T-helper 1 cell (primary cell): ENCODE measurements at places on chromosomes 5 and 9.

- no peak for DNase-seq
Observed at GRCh38 chr5:34001241-34001841, 6.5 kb downstream of the AMACR start.

GRCh38 chr5:42880496-42881150 lies 68.9 kb upstream of the SELENOP start:
- no peak for DNase-seq

DNA sequence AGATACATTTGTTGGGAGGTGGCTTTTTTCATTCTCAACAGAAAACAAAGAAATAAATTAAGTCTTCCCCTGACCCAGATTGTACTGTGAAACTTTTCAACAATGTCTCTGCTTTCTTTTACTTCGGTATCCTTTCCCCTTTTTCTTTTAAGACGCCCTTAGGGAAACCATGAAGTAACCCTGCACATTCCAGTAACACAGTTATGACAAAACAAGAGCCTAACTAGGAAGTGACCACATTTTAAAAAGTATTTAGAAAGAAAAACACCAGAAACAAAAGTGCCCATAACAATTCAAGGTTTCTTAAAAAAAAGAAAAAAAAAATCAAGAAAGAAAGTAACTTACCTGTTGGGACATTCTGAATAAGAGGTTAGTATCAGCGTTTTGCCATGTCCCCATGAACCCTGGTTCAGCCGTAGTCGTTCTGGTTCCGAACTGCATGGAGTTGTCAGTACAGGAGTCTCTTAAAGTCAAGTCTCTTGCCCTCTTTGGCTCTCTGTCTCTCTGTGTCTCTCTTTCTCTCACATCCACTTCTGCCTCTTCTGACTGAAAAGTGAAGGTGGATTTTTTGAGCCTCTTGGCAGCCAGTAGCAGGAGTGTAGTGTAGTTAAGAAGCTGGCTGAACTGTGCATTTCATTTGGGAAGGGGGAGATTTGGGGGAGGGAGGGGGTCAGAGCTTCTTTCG lies 142.9 kb downstream of the BNC2 start:
- DNase-seq: no peak

GRCh38 chr5:9787861-9788600 lies 157.9 kb upstream of the TAS2R1 start:
- DNase-seq: no peak

GRCh38 chr9:34638138-34638445 lies 505 bp upstream of the SIGMAR1 start:
- no peak for DNase-seq

- DNase-seq: no peak
Observed at GRCh38 chr9:29556317-29556716, 1983.0 kb upstream of the C9orf72 start.

DNA sequence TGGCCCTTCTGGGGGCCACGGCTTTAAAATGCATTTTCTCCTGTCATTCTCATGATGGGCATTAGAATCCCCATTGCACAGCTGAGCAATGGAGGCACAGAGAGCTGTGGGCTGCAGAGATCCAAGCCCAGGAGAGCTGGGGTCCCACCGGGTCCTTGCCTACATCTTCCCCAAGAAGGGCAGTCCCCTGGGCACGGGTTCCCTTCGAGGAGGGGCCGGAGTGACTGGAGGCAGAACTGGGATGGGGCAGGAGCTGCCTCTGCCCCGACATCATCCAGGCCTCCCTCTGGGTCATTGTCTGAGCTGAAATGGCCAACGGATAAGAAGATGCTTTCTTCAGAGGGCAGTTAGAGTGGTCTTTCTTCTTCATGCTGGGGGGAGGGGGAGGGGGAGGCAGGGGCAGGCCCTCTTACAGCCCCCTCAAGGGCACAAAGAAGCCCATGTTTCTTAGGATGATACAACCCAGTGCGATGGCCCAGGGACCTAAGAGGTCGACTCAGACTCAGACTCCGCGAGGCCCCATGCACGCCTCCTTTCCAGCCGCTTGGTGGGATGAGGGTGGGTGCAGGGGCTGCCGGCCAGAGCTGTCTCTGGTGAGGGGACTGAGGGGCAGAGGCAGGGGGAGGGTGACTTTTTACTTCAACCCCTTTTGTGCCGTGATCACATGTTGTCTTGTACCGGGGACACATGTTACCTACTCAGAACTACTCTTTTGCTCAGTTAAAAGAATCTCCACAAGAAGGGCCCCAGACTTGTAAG lies 112.4 kb upstream of the IRX2 start:
- no peak for DNase-seq

DNA sequence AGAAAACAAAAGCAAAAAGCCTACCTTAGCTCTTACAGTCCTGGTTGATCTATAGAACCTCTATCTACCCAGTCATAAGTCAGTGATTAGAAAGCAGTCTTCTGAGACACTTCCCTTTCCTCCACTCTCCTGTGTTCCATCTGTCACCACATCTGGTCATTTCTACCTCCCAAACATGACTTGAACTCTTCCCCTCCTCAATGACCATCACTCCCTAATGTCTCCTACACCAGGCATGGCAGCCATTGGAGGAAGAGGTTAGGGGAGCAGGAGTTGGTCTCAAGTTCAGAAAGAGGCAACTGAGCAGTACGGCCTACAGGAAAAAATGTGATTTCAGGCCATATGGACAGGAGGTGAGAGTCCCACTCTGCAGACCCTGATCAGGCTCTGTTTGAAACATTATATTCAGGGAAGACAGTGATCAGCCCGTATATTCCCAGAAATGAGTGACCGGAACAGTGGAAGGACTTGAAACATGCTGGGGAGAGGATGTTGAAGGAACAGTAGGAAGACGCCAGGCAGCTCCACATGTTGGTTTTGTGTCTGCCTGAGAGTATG lies 12.0 kb downstream of the ABLIM3 start:
- DNase-seq: no peak

- DNase-seq: no peak
Observed at GRCh38 chr9:129145841-129146292, 32.2 kb downstream of the IER5L start.

DNA sequence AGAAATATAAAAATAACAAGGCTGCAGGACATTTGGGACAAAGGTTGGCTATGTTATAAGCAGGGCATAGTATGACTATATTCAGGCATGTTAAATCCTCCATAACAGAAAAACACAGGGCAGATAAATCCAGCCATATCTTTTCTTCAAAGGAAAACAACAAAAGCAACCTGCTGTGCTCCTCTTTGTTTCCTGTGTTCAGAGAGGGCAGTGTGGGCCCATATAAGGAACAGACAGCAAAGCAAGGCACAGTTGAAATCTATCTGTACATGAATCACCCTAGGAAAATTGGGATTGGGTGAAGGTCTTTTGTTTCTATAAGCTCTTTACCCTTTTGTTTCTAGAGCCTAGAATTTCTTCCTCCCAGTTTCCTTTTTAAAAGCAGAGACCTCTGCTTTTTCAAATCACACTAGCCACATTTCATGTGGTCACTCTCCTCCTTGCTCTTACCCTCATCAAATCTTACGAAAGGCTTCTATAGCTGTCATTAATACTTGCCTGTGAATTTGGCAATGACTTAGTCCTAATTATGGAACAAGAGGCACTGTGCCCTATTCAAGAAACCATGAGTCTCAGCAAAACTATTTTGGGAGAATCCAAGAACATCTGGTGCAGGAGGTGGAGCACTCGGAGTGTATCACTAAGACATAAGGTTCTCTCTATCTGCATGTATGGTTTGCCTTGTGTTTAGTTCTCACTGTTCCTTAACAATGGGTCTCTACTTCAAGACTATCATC lies 1.8 kb downstream of the GZMA start:
- DNase-seq: no peak

DNA sequence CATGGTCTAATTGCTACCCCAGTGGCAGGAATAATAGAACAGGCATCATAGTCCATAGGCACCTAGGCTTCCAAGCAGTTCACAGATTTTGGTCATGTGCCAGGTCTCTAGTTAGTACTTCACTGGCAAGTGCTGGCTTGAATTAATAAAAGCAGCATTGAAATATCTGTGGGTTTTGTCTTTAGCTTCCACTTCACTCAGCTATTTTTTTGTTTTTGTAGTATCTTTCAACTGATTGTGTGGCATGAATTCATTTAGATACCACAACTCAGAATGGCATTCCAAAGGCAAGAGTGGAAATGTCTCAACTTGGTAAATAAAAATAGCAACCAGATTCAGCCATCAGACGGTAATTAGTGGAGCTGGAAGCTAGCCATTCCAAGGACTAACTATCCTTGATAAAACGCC lies 27.9 kb upstream of the ITGA2 start:
- no peak for DNase-seq

- DNase-seq: no peak
Observed at GRCh38 chr5:73317523-73317922, 131.1 kb downstream of the FOXD1 start.

DNA sequence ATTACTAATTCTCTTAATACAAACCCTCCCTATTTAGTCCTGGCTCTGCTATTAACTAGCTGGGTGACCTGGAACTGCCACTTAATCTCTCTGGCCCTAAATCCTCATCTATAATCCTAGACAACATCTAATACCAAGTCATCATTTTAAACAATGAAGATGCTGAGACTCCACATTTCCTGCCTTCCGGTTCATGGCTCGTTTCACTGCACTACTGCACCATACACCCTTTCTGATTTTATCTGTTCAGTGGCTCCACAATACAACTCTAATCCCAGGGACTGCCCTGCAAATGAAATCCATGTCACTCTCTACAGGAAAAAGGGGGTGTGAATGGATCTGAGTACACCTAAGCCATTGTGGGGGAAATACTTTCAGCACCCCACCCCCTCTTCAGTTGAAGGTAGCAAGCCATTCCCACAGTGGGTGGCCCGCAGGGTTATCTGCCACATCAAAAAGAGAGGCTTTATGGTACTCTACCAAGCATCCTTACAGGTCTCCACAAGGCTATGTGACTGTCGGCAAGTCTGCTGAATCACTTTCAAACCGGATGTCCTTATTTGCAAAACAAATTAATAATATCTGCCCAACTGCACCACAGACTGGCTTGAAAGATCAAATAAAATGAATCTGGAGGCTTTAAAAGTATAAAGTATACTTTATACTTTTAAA lies 89.5 kb downstream of the EPB41L4A start:
- DNase-seq: no peak

DNA sequence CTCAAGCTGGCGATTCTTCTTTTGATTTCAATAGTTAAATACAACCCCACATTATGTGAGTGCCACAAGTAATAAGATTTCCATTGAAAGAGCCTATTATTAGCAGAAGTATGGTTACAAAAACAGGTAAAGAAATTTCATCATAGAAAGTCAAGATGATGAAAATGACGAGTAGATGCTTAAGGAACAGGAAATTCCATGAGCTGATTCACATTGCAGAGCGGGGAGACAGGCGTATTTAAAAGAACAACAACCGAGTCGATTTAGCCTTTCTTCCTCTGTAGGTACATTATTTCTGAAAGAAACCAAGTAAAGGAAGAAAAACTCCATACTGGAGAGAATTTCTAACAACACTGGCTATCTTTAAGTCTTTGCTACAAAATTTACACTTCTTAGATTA lies 310.4 kb downstream of the SLF1 start:
- DNase-seq: no peak

GRCh38 chr9:101739311-101739710 lies 864 bp upstream of the GRIN3A start:
- no peak for DNase-seq

DNA sequence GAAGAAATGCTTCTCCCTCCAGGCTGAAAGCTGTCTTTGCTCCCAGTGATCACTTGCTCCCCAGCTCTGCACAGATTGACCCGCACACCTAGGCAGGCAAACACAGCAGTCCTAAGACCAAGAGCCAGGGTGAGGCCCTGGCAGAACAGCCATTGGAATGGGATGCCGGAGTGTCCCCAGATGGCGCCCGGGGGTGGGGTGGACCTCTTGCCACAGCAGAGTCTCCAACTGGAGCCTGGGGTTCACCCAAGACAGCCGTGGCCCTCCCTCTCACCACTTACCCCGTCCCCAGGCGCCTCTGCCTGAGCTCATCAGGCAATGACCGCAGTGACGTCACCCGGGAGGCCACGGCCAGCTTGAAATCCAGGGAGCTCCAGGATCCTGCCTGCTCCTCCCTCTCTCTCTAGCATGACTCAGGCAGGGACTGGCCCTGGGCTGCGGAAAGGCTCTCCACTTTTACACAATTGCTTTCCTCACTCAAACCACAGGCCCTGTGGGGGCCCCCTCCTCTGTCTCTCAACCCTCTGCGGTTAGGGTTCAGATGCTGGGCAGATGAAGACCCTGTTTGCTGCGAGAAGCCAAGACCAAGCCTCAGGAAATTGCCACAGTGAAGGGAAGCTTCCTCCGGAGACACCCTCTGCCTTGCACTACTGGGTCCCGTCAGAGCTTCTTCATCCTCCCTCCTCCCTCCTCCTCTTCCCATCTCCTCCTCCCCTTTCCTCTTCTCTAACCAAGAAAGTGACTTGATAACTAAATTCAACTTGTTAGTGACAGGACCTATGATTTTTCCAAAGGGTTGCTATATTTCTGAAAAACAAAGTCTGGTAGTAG lies 24.3 kb upstream of the PTGES start:
- peak; percentile 6 for DNase-seq

DNA sequence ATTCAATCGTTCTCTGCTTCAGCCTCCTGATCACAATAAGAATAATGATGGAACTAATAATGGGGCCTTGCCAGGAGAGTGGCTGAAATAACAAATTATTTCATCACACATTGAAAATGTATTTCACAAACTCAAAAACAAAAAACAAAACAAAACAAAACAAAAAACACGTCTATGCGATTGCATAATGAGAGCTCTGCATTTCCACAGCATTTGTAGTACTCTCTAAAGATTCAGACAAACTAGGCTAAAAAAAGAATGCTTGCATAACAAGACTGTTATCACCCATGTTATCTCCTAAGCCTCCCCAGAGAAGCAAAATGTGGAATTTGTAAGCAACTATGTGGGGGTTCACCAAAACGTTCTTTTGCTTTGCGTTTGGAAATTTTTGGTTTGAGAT lies 48.1 kb downstream of the PRELID2 start:
- no peak for DNase-seq

DNA sequence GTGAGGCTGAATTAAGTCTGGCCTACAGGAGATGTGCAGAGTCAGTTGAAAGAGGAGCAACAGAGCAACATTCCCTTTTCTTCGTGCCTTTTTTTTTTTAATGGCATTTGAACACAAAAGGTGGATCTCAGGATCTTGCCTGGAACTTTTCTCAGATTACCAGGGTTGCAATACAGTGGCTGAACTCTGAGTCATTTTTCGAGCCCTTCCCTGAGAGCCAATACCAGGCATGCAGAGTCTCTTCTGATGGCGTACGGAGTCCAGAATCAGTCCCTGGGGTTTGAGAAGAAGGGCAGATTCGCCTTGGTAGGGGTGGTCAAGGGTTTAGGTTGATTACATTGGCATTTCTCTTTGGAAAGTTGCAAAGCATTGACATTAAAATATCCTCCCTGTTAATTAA lies 271.5 kb downstream of the GAS1 start:
- DNase-seq: no peak

DNA sequence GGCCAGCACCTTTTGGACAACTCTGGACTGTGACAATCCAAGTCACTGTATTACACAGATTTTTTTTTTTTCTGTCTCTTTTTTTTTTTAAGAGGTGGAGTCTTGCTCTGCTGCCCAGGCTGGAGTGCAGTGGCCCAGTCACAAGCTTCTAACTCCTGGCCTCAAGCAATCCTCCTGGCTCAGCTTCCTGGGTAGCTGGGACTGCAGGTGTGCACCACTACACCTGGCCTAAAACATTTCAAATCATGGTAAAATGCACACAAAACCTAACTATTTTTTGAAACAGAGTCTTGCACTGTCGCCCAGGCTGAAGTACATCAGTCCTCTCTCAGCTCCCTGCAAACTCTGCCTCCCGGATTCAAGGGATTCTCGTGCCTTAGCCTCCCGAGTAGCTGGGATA lies 7.2 kb upstream of the N4BP3 start:
- DNase-seq: no peak
